ENCODE measurements at places on chromosomes 2 and 18.
A peak's percentile ranks its signal among the peaks of the same experiment; 100 is the strongest.

DNA sequence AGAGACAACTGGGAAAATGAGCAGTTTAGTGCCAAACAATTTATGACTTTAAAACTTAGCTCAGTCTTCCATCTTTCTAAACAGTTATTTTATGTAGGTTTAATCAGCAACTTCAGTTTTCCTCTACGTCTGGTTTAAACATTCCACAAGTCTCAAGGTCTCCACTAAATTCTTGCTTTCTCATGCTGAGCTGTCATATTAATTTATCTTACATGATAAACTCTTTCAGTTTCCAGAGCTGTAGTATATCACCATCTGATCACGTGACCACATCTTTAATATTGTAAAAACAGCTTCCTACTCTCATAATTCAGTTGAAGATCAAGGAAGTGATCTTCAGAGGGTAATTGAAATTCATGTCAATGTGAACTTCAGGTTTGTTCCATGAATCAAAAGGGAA lies 158.6 kb downstream of the ZNF804A start:
- DNase-seq = no peak

DNA sequence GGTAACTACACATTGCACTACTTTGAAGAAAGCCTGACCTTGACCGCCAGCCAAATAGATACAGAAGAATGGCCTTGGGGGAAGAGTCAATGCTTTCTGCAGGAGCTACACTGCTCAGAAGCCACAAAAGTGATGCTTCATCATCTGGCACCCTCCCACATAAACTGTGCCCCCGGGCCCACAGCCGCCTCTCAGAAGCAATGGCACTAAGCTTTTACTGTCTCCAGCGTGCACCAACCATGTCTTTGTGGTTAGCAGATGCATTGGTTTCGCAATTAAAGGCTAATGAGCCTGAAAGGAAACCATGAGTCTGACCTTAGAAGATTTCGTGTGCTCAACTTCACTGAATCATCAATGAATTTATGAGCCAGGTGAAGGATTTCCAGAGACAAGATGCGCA lies 209.4 kb upstream of the TRIB2 start:
- DNase-seq = peak; percentile 50

DNA sequence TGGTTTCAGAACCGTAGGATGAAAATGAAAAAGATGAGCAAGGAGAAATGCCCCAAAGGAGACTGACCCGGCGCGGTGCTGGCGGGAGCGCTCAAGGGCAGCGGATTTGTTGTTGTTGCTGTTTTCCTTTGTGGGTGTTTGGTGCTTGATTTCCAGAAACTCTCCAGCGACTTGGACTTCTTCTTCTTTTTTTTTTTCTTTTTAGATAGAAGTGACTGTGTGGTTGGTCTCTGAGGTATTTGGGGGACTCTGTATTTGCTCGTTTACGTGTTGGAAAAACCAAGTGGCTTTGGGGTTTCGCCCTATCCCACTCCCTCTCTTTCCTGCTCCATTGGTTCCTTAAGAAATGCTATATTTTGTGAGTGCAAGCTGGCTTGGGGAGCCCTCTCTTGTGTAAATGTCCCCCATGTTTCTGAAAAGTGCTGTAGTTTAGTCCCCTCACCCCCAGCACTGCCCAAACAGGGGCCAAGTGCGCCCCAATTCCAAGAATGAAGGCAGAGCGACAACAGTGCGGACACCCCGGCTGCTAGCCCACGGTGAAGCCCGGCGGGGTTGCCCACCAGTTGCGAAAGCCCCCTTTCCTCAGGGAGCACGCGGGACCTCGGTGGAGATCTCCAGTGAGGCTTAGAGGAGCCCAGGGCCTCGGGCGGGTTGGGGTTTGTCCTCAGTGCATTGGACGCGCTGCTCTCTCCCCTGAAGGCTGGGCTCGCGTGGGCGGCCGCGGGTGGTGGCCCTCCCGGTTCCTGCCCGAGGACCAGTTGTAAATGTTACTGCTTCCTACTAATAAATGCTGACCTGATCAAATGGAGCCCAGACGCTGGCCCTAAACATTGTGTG lies 1.8 kb downstream of the HOXD9 start:
- DNase-seq = no peak

- peak; percentile 3 for DNase-seq
Observed at GRCh38 chr2:15038366-15039364, 406.1 kb downstream of the LRATD1 start.

DNA sequence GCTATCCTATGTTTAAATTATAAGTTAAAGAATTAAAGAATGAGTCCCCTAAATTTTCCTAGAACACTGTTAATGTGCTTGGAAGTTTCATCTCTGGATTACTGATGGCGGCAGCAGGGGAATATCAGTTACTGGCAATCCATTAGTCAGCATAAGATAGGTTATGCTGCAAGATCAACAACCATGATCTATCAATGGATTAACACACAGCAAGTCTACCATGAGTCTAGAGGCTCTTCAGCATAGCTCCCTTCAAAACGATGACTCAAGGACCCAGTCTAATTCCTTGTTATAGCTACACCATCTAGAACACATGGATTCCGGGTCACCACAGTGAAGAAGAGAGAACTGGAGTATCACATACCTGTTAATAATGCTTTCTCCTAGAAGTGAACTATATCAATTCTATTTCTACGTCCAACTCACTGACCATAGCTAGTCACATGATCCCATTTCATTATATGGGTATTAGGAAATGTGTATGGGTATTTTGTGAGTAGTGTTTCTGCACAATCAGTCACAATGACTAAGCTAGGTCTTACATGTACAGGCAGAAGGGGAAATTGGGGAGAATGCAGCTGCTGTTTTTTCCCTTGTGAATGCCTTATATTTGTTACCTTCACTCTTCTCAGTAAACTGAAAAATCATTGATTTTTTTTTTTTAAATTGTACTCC lies 108.3 kb upstream of the MAPRE2 start:
- no peak for DNase-seq

DNA sequence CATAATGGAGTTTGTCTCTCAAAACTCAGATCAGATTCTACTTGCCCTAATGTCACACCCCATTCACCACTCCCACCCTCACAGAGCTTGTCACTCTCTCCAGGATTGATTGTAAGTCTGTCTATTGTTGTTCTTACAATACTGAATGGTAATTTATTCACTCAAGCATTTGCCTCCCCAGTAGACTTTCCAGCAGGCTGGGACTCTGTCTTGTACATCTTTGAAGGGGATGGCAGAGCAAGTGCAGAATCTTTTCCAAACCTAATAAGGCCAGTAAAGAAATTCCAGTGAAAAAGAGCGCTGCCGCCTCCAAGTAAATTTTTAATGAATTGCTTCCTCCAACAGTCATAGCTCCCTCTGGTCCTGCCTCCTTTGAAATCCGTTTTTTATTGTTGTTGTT lies 56.9 kb downstream of the RBM43 start:
- no peak for DNase-seq

GRCh38 chr2:88159481-88159880 lies 10.7 kb upstream of the THNSL2 start:
- DNase-seq = no peak

GRCh38 chr2:9105601-9106337 lies 100.8 kb upstream of the ASAP2 start:
- no peak for DNase-seq

GRCh38 chr2:69122271-69122670 lies 109.3 kb downstream of the ANTXR1 start:
- no peak for DNase-seq

DNA sequence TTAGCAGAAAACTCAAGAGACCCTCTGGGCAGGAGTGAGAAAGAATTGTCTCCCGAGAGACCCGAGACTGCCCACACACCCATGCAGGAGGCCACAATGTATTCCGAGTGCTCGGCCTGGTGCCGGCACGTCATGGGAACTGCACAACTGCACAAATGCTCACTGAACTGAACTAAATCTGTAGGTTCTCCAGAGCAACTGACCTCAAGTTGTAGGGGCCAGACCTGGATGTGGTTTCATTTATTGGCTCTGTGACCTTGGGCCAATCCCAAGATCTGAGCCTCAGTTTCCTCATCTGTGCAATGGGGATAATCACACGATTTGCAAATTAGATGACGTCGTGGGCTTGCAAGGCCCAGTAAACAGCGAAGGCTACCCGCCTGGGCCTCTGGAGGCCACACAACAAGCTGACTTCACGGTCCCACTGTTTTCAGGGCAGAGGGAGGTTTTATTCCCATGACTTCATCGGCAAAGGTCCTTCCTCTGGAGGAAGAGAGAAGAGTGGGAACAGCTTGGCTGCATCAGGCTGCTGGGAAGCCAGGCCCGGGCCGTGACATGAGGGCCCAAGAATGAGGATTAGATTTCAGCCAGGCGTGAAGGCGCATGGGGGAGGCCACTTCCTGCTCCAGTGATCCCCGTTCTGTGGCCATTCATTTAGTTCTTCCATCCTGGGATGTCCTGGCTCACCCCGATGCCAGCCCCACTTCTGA lies 3.6 kb upstream of the ERFE start:
- DNase-seq = no peak

- DNase-seq = no peak
Observed at GRCh38 chr2:160169471-160169870, 30.6 kb downstream of the ITGB6 start.

- DNase-seq = no peak
Observed at GRCh38 chr18:35624146-35624545, 42.6 kb downstream of the GALNT1 start.

DNA sequence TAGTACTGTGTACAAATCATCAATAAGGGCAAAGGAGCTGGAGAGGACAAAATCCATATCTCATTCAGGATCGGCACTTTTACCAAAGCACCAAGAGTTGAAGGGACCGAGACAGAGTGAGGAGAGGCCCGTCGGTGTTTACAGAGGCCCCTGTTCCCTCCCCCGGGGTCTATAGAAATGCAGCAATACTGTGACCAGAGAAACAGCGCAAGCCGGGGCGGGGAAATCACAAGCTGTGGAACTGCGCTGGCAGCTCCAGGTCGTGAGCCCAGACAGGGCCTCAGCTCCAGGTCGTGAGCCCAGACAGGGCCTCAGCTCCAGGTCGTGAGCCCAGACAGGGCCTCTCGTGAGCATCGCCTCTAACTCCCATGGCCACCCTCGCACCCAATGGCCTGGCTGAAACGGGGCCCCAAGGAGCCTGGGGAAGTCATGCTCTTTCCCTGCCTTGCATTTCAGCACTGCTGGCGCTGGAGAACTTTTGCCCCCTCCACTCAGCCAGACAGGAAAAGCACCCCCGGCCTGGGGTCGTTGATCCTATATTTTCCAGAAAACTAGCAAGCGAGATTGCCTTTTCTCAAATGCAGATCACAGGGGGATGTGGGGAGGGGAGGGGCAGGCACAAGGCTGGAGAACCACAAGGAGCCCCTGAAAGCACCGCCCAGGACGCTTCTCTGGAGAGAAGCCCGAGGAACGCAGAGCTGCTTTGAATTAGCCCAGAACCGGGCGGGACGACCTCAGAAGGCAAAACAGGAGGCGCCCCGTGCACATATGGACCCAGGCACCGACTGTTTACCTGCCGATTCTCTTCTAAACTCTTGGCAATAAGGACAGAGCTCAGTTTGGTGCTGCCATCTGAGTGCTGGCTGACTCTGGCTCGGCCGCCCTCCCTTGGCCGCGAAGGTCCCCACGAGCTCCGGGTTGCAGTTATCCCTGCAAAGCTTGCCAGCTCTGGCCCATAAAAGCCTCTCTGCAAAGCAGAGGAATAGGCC lies 223.7 kb downstream of the ACKR3 start:
- no peak for DNase-seq

DNA sequence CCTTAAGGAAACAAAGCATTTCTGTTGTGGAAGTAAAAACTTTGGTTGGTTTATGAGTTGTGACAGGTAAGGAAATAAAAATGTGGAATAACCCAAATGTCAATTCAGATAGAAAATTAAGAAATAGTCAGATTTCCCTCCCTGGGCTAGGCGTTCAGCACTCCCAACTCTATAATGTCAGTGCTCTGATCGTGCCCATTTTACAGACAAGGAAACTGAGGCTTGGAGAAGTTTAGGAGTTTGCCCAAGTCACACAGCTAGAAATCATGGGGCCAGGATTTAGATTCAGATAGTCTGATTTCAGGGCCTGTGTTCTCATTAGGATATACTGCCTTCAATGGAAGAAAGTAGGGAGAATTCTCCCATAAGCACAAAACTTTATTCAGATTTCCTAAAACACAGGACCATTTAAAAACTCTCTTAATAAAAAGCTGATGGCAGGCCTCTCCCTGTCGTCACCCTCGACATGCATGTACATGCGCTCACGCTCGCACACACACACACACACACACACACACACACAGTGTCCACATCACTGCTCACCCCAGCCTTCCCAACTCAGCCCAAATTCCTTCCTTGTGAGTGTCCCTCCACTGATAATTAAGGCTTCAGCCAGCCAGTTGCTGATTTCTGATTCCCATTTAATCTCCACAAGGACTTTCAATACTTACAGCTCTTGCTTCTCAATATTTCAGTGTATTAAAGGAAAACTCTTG lies 49.1 kb upstream of the SLC14A2 start:
- DNase-seq = no peak

GRCh38 chr2:188076149-188077056 lies 215.3 kb upstream of the GULP1 start:
- DNase-seq = no peak

- DNase-seq = no peak
Observed at GRCh38 chr2:19898592-19899329, 3.0 kb downstream of the TTC32 start.

DNA sequence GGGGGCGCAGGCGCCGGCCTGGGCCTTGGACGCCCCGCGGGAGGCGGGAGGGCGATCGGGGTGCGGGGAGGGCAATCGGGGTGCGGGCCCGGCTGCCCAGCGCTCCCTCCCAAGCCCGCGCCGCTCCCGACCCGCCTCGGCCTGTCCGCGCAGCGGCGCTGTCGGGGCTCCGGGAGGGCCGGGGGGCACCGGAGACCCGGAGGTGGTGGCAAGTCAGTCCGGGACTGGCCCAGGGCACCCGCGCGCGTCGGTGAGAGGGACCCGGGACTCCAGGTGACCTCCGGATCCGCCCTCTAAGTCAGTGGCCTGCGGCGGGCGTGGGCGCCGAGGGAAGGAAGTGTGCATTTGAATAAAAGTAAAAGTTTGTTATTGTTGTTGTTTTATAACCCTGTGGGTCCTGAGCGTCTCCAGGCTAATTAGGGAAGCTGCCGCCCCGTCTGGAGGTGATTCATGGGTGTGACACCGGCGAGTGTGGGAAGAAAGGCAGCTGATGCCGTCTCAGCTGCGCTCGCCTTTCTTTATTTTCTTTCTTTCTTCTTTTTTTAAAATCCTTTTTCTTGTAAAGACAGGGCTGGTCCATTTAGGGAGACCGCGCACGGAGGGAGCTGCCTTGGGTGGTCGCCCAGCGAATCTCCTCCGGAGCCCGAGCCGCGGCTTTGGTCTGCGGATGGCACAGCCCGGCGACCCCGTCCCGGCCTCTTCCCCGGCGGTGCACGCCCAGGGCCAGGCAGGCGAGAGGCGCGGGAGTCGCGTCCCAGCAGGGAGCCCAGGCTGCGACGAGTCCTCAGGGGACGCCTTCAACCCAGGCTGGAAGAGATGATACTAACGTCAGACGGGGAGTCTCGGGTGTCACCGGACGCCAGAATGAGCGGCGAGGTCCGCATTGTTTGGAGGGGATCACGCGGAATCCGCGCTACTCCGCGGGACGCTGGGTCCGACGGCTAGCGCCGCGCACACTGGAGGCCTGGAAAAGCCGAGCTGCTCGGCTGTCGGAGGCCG lies 627 bp upstream of the CRACDL start:
- DNase-seq = no peak
